ENCODE measurements at places on chromosomes 16 and 17. TPM values are rescaled to one million over a fixed set of nuclear protein-coding genes. Genes with fewer than 3 reads are reported as not detected.

Gene GNGT2
- 6.5 TPM for polyA plus RNA-seq

DNA sequence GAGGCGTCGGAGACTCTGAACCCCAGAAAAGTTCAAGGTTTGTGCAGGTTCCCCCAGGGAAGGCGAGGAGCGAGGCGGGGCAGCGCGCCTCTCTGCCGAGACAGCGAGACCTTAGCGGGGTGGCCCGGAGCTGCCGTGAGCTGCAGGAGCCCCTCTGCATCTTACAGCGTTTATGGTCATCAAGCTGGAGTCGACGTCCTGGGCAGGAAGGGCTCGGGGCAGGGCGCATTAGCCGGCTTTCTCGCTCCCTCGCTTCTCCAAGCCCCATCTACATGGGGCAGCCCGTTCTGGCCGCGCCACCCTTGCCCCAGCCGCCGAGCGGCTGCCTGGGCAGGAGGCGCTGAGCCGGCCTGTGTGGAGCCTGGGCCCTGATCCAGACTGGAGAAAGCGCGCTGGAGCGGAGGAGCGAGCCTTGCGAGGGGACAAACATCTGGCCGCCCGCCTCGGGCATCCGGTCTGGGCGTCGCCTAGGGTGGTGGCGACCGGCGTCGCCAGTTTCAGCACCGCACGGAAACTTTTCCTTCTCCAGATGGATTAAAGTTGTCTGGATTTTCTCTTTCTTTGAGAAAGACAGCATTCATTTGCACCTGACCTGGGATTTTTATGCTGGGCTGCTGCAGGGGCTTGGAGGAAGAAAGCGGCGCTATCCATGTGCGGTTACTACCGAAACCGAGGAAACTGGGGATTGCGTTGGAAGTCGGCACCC lies 750 bp downstream of the TMEM132E start:
- DNase-seq = no peak

Gene PRSS8
- polyA plus RNA-seq = not detected

GRCh38 chr17:65434878-65435277 lies 126.6 kb downstream of the AXIN2 start:
- no peak for DNase-seq

DNA sequence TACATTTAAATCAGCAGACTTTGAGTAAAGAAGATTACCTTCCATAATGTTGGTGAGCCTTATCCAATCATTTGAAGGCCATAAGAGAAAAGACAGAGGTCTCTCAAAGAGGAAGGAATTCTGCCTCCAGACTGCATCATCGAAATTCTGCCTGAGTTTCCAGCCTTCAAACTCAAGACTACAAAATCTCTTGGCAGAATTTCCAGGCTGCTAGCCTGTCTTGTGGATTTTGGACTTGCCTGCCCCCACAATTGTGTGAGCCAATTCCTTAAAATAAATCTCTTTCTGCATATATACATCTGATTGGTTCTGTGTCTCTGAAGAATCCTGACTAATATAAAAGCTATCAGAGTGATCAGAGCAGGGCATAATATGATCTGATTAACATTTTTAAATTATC lies 216.6 kb upstream of the CPHXL start:
- no peak for DNase-seq

Gene DLX4
- polyA plus RNA-seq = not detected

Gene TEX14
- not detected for polyA plus RNA-seq

GRCh38 chr17:21129023-21129681 lies 2.4 kb downstream of the DHRS7B start:
- no peak for DNase-seq

- DNase-seq = no peak
These were observed 17.9 kb upstream of the TANGO6 start for GRCh38 chr16:68825427-68825826.

- no peak for DNase-seq
These were observed 33.1 kb downstream of the N4BP1 start for GRCh38 chr16:48576927-48577326.

DNA sequence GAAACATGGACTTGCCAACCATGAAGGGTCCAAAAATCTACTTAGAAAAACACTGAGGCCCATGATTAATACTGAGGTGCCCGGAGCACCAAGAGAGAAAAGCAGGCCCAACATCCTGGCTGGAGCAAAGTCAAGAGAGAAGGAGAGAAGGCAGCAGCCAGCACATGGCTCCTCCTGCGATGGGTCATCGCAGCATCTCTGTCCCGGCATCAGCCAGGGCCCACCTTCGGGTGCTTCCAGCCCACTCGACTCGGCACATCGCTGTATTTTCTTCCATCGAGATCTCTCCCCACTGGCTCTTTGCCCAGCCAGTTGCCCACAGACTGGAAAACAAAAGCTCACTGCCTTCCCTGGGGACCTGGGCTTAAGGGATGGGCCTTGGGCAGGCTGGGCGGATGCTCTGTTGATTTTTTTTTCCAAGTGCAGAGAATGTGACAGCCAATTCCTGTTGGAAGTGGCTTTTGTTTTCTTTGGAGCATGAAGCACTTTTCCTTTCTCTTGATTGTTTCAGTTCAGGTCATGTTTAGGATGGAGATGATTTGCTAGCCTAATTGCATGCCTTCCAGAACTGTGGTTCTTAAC lies 58.1 kb downstream of the CYB5B start:
- DNase-seq = no peak

Gene CCDC40
- not detected for polyA plus RNA-seq

- DNase-seq = no peak
These were observed 74.4 kb upstream of the ARL4D start for GRCh38 chr17:43324205-43324893.

- DNase-seq = no peak
These were observed 611.3 kb upstream of the SALL1 start for GRCh38 chr16:51762081-51762996.

Gene GP1BA
- 0.22 TPM for polyA plus RNA-seq

GRCh38 chr17:66451188-66452149 lies 149.1 kb downstream of the PRKCA start:
- no peak for DNase-seq

Data from CD4-positive, CD25-positive, alpha-beta regulatory T cell (primary cell).